Fibroblast of the aortic adventitia (primary cell): ENCODE measurements at places on chromosomes 12 and 14. TPM values are rescaled to one million over a fixed set of nuclear protein-coding genes. Genes with fewer than 3 reads are reported as not detected.

DNA sequence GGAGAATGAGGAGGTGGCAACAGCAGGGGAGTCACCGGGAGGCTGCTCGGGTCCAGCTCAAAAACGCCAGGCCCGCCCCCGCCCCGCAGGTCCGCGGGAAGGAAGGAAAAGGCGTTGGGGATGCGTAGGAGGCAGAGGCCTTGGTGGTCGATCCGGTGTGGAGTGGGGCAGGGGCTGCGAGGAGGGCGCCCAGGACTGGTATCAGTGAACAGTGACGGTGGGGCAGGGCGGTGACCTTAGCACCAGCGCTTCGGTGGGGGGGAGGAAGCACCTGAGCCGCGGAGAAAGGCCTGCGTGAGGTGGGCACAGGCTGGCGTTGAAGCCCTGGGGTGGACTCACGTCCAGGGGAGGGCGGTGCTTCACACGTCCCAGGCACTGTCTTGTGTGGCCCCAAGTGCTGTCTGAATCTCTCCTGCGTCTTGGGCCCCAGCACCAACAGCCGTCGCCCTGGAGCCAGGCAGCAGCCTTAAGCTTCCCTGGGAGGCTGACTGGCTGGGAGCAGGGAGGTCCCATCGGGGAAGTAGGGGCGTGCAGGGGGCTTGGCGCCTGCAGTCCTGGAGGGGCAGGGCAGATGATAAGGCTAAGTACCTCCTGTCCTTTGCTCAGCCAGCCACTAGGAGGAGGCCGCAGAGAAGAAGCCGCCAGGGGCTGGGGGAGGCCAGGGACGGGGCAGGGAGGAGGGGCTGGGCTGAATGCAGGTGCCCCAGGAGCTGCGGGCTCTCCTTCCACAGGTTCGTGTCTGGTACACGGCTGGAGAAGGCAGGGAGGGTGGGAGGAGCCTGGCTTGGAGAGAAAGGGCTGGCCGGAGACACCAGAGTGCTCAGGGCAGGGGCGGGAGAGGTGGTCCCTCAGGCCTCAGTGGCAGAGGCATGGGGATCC, 26.5 kb downstream of the ZBTB42 start:
- peak; percentile 24 for DNase-seq

DNA sequence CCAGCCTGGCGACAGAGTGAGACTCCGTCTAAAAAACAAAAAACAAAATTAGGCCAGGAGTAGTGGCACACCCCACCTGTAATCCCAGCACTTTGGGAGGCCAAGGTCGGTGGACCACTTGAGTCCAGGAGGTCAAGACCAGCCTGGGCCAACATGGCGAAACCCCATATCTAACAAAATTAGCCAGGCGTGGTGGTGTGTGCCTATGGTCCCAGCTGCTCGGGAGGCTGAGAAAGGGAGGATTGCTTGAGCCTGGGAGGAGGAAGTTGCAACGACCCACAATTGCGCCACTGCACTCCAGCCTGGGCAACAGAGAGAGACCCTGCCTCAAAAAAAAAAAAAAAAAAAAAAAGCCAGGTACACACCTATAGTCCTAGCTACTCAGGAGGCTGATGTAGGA, 37.0 kb downstream of the KDM2B start:
- no peak for DNase-seq

- DNase-seq: no peak
Measured at GRCh38 chr14:65840118-65840751, 427.7 kb downstream of the FUT8 start.

DNA sequence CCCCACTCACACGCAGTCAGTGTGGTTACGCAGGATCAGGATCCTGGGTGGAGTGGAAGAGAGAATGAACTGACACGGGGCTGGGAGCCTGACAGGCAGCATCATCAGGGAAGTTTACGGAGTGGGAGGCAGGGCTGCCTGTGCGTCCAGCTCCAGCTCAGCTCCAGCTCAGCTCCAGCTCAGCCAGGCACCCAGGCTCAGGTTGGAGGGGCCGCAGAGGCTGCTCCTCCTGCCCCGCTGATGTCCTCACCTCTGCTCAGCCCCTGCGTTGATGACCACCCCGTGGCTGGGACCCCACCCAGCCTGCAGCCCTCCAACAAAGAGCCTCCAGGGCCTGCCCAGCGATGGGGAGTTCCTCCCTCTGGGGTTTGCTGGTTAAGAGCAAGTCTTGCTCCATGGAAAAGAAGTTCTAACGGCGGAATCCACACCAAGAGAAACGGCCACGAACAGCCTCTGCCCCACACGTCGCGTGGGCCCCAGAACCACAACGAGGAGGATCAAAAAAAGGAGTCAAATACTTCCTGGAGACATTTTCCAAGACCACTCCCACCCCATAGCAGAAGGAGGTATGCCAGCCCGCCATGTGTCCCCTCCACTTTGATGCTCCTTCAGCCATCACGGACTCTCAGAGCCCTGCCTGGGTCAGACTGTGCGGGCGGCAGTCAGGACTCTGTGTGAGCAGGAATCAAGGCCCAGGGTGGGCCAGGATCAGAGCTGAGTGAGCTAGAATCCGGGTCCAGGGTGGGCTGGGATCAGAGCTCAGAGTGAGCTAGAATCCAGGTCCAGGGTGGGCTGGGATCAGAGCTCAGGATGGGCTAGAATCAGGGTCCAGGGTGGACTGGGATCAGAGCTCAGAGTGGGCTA, 17.7 kb upstream of the C14orf180 start:
- DNase-seq: no peak

CCDC196 gene
- not detected in 2 replicates for total RNA-seq

GRCh38 chr12:61654698-61655097, 605.5 kb upstream of the USP15 start:
- no peak for DNase-seq

DNA sequence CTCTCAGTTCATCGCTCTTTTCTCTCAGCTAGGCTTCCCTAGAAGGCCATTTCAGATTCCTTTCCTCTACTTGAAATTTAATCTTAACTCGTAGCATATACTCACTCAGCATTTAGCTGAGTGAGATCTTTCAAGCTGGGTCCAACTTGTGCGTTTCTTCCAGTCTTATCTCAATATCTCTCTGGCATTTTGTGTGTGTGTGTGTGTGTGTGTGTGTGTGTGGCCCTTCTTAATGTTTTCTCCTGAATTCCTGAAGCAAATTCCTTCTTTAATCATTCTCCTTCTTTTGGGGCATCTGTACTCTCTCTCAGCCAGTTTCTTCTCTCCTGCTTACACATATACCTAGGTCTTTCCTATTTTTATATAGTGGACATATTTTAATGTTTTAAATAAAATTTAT, 129.1 kb downstream of the KITLG start:
- DNase-seq: no peak

KRT86 gene
- not detected in 2 replicates for total RNA-seq

PLEKHH1 gene
- 0.45 TPM in 1 of 2 replicates, not detected in the other for total RNA-seq

GRCh38 chr12:4996714-4997113, 47.0 kb upstream of the KCNA5 start:
- DNase-seq: no peak

CIPC gene
- total RNA-seq: 5.2 and 13.9 TPM in 2 replicates

GRCh38 chr14:100429537-100429936, 106.4 kb downstream of the SLC25A47 start:
- no peak for DNase-seq

TAMALIN gene
- 7.3 TPM in 2 replicates for total RNA-seq
